ENCODE measurements at places on chromosomes 5 and 9. TPM values are rescaled to one million over a fixed set of nuclear protein-coding genes. Genes with fewer than 3 reads are reported as not detected.

- DNase-seq, result no peak
- H3K36me3 ChIP-seq, result no peaks in the 10 kb centered on the region
- H3K4me1 ChIP-seq, result peaks cover 6% of the 10 kb centered on the region
- H3K27ac ChIP-seq, result no peak overlapping the region
- H3K27me3 ChIP-seq, result no peaks in the 10 kb centered on the region
Observed at GRCh38 chr9:3842839-3843238, 317.0 kb upstream of the RFX3 start.

- H3K4me3 ChIP-seq, result no peak overlapping the region
- H3K27me3 ChIP-seq, result peaks cover 16% of the 10 kb centered on the region
- H3K27ac ChIP-seq, result no peak overlapping the region
- no peak for DNase-seq
Observed at GRCh38 chr9:137304383-137305059, 2.5 kb upstream of the NRARP start.

GRCh38 chr9:131594906-131595665, 49.8 kb downstream of the PRRT1B start:
- H3K27me3 ChIP-seq, result no peaks in the 10 kb centered on the region
- peak overlapping the region; percentile 15 for H3K27ac ChIP-seq
- H3K36me3 ChIP-seq, result peaks cover 9% of the 10 kb centered on the region

DNA sequence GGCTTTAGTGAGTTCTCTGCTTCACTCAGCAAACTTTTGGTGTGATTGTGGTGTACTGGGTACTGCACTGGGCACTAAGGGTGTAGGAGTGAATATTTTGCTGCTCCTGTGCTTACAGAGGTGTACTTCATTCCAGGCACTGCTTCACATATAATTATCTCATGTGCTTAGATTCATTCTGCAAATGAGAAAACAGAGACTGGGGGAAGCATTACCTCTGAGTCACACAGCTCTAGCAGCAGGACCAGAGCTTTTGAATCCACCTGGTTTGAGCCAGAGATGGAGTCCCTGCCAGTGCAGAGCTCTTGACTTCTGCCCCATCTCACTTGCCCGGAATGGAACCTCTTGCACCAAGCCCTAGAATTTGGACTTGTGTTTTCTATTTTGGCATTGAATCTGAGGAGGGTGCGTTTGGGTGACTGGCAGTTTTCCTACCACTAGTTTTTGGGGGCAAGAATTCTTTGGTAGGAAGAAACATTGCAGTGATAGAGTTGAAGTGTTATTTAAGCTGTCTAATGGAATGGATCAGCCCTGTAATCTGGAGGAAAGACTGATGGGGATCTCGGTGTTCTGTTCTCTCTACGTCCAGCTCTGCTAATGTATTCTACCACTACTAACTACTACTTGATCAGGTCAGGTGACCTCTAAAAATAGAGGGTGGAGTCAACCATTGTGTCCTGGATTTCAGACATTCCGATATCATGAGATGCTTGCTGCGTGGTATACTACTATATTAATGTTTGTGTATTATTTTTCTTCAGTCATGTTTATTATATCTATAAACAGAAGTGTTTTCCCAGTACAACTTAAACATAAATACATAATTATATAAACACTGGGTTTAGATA, 2.5 kb downstream of the ARHGAP26 start:
- peaks cover 37% of the 10 kb centered on the region for H3K4me1 ChIP-seq
- H3K4me3 ChIP-seq, result peak overlapping the region; percentile 92
- DNase-seq, result no peak
- H3K27me3 ChIP-seq, result peaks cover 12% of the 10 kb centered on the region
- H3K27ac ChIP-seq, result no peak overlapping the region

F2R gene
- 19.0 TPM for total RNA-seq

DNA sequence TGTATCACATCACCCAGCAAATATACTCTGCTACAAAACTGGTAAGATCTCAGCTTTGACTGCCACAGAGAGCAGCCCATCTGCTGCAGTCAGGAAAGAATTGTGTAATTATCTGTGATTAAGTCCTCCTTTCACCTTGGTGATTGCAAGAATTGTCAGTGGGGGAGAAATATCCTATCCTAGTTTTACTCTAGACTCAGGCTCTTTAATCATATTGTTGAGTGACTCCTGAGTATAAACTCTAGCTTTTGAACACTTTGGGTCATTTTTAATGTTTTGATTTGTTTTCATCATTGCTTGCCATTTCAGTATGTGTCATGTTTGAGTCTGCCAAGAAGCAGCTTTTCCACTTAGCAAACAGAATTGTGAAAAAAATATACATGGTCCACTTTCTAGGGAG, 32.1 kb downstream of the VCAN start:
- no peak overlapping the region for H3K4me3 ChIP-seq
- no peaks in the 10 kb centered on the region for H3K27me3 ChIP-seq
- no peak overlapping the region for H3K27ac ChIP-seq
- H3K36me3 ChIP-seq, result peaks cover 93% of the 10 kb centered on the region

DNA sequence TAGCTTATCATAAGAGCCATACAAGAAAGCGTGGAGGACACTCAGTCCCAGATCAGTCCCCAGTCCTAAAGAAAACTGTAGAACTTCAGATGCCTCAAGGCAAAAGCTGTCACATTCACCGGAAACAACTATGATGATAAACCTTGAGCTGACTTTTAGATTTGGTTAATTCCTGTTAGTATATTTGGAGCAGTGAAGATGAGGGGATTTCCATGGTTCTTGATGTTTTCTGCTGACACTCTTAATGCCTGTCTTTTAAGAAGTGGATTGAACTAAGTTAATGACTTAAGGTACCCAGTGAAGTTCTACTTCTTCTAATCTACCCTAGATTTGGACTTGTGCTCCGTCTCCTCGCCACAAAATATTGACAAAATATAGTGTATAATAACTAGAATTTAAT, 355.0 kb downstream of the EBF1 start:
- H3K4me1 ChIP-seq, result peaks cover 8% of the 10 kb centered on the region
- H3K27ac ChIP-seq, result no peak overlapping the region
- H3K27me3 ChIP-seq, result no peaks in the 10 kb centered on the region

- no peak overlapping the region for H3K4me3 ChIP-seq
- no peak for DNase-seq
- H3K27me3 ChIP-seq, result no peaks in the 10 kb centered on the region
- no peaks in the 10 kb centered on the region for H3K36me3 ChIP-seq
- H3K4me1 ChIP-seq, result no peaks in the 10 kb centered on the region
Observed at GRCh38 chr9:89579741-89580385, 24.9 kb upstream of the GADD45G start.

PRUNE2 gene
- total RNA-seq, result 13.1 TPM

DNA sequence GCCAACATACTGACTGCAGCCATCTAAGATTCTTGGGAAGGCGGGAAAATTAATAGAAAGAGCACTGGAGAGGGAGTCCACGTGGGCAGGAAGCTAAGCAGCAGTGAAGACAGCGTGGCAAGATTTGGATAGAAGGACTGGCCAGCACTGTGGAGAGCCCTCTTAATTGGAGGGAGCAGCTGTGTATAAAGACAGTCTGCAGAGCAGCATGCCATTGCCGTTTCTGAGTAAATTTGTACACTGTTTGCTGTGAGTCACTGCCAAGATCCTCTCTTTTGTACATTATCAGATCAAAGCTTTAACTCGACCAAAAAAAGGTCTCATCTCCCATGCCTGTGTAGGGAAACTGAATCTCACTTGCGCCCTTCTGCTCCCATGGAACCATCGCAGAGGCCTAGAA, 45.3 kb downstream of the INSYN2B start:
- H3K4me1 ChIP-seq, result peaks cover 5% of the 10 kb centered on the region
- H3K27ac ChIP-seq, result no peak overlapping the region
- H3K4me3 ChIP-seq, result no peak overlapping the region
- H3K27me3 ChIP-seq, result no peaks in the 10 kb centered on the region
- DNase-seq, result no peak

DNA sequence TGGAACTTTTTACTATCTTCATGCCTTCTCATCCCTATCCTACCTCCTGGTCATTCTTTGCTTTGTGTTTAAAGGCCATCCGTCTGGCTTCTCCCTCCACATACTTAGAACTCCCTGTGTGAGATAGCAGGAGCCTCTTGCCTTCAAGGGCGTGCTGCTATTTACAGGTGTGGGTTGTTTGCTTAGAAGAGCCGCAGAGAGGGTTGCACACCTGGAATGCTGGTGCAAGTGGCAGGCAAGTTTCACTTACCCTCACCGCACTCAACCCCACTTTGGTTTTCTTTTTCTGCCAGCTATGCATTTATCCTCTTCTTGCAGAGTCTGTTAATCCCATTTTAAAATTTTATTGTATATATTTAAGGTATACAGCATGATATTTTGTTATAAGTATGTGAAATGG, 12.6 kb downstream of the SKP2 start:
- H3K27ac ChIP-seq, result no peak overlapping the region
- H3K4me1 ChIP-seq, result no peaks in the 10 kb centered on the region
- peaks cover 66% of the 10 kb centered on the region for H3K36me3 ChIP-seq
- H3K27me3 ChIP-seq, result no peaks in the 10 kb centered on the region
- H3K4me3 ChIP-seq, result no peak overlapping the region
- DNase-seq, result no peak

TMEM174 gene
- not detected for total RNA-seq

ZNF608 gene
- 44.4 TPM for total RNA-seq

DNA sequence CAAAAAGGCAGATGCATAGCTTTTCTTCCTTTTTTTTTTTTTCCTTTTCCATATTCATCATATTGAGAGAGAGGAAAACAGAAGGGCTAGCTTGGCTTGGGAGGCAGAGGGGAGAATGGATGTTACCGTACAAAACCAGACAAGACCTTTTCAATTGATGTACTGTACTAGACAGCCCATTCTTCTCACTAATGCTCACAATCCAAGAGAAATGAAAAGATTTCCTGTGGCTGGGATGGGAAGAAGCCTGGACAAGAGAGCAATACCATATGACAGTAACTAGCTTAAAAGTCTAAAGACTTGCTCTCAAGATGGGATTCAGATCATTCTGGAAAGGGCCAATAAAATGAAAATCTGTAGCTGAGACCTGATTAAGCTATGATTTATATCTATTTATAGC, 3.4 kb downstream of the CEMIP2 start:
- H3K4me3 ChIP-seq, result peak overlapping the region; percentile 24
- no peak for DNase-seq
- peaks cover 74% of the 10 kb centered on the region for H3K4me1 ChIP-seq
- H3K27me3 ChIP-seq, result no peaks in the 10 kb centered on the region
- no peak overlapping the region for H3K27ac ChIP-seq

GRCh38 chr9:18020121-18020745, 441.4 kb downstream of the SH3GL2 start:
- H3K4me3 ChIP-seq, result no peak overlapping the region
- H3K27me3 ChIP-seq, result no peaks in the 10 kb centered on the region
- H3K4me1 ChIP-seq, result peaks cover 4% of the 10 kb centered on the region
- H3K36me3 ChIP-seq, result peaks cover 10% of the 10 kb centered on the region
- H3K27ac ChIP-seq, result no peak overlapping the region

SHB gene
- total RNA-seq, result 10.6 TPM

DNA sequence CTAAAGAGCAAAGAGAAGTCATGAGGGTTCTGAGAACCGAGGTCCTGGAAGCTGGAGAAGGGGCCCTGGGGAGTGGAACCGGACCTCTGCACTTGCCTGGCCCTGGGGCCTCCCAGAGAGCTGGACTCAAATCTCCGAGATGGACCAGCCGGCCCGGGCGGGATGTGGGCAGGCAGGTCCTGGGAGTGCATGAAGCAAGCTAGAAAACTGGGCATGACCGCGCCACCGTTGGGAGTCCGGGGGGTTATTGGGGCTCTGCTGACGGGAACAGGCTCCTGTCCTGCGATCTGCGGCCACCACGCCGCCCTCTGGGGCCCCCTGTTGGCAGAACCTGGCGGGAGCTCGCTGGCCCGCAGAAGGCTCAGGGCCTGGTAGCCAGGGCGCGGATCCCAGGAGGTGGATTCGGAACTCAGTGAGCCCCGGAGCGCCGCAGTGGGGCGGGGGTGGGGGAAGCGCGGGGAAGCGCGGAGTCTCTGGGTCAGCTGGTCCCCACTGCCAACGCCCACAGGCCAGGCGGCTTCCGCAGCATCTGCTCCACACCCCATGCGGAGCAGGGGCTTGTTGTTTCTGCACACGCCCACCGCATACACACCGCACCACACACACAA, 150.6 kb downstream of the ERCC6L2 start:
- peak overlapping the region; percentile 38 for H3K4me3 ChIP-seq
- H3K36me3 ChIP-seq, result no peaks in the 10 kb centered on the region
- peaks cover 83% of the 10 kb centered on the region for H3K27me3 ChIP-seq
- no peak overlapping the region for H3K27ac ChIP-seq
- peaks cover 20% of the 10 kb centered on the region for H3K4me1 ChIP-seq

DNA sequence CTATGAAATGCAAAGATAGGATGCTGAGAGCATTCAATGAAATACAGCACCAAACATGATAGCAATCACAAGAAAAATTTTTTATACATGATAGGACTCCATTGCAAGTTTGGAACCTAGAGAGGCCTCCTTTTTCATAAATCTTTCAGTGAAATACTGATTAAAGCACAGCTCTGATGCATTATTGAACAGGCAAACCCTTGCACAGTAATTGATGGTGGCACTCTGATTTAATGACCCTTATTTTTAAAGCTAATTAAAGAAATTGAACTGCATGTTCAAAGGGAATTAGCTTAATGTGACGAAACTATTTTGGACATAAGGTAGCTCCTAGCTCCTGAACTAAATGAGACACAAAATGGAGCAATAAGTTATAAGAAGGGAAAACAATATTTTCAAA, 44.6 kb downstream of the MPDZ start:
- no peaks in the 10 kb centered on the region for H3K36me3 ChIP-seq
- H3K4me3 ChIP-seq, result no peak overlapping the region
- no peak overlapping the region for H3K27ac ChIP-seq
- no peaks in the 10 kb centered on the region for H3K27me3 ChIP-seq
- H3K4me1 ChIP-seq, result peaks cover 15% of the 10 kb centered on the region
- no peak for DNase-seq

- peaks cover 9% of the 10 kb centered on the region for H3K4me1 ChIP-seq
- no peak overlapping the region for H3K4me3 ChIP-seq
- H3K36me3 ChIP-seq, result peaks cover 10% of the 10 kb centered on the region
- DNase-seq, result no peak
- no peaks in the 10 kb centered on the region for H3K27me3 ChIP-seq
Observed at GRCh38 chr9:134656334-134657006, 14.9 kb downstream of the COL5A1 start.

DNA sequence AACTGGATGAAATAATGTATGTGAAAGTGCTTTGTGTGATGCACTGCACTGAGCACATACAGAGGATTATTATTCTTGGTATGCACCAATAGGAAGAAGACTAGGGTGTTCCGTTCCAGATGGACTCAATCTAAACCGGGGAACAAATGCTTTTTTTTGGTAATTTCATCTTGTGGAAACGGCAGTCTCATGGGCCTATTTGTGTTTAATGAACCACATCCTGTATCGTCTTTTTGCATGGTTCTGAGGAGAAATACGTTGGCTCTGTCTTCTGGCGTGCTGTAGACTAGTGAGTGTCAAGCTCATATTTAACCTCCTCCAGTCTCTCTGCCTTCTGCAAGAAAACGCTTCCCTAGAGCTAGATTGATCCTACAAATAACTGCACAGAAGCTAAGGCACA, 30.0 kb downstream of the TRIM32 start:
- H3K4me3 ChIP-seq, result no peak overlapping the region
- H3K36me3 ChIP-seq, result no peaks in the 10 kb centered on the region
- peaks cover 36% of the 10 kb centered on the region for H3K4me1 ChIP-seq

Measured in WTC11 (cell line).